ENCODE measurements at places on chromosomes 12 and 14.

DNA sequence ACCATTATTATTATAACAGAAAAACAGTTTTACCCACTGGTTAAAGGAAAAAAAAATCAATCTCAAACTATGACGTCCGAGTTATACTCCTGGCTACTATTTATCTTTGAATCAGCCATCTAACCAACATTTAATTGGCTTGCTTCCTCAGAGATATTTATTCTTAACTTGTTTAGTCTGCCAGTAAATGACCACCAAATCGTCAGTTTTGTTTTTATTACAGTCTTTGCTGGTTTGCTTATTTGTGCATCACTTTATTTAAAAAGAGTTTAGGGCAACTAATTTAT is 71.2 kb downstream of the RASSF8 start:
- no peak for DNase-seq

DNA sequence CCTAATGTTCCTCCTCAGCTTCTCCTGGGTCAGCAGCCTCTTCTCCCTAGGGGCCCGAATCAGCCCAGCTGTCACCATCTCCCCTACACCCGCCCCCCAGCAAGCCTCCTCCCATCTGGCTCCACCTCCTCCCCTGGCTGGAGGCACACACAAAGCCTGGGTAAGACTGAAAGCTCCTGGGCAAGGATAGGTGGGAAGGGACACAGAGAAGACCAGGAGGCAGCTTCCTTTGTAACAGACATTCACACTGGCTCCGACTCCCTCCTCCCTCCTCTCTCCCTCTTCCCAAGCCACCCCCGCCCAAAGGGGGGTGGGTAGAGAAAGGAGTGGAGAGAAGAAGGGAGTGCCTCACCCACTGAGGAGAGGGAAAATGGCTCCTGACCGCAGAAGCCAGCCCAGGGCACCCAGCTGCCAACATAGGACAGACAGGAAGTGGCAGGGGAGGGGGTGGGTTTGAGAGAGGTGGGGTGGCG is 4.0 kb downstream of the CHD4 start:
- DNase-seq: no peak

- DNase-seq: peak; percentile 34
Observed at GRCh38 chr12:10285919-10286318, 21.8 kb upstream of the KLRD1 start.

GRCh38 chr12:42507565-42507964 is 82.0 kb downstream of the PRICKLE1 start:
- no peak for DNase-seq

- no peak for DNase-seq
Observed at GRCh38 chr12:46263140-46264016, 5.5 kb downstream of the SLC38A1 start.

DNA sequence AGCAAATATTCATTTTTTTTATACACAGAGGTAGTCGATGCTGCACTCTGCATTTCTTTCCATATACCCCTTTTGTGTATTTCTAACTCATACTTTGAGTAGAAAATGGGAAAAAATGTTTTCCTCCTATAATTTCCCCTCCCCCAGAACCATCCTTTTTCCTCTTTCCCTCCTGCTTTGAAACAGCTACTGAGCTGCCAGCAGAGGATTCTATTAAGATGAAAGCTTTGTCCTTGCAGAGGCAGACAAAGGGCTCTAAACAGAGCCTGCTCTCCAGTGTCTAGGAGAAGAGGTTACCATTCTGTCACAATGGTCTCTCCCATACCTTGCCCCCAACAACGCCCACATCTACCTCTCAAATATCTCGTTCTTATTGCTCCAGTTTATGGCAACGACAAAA is 74.6 kb upstream of the OSBPL8 start:
- no peak for DNase-seq

DNA sequence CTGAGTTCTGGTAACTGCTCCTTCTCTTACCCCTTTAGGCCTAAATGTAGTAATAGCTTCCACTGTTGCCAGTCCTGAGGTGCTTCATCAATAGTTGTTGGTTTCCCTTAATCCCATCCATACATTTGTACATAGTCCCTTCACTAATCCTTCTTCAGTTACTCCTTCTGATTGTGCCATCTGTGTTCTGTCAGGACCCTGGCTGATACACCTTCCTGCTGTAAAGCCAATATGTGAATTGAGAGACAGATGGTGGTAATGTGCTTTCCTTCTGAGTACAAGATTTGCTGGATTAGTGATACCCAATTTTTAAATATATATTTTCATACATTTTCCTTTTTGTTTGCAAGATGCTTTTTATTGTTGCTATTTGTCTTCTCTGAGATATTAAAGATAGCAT is 66.4 kb downstream of the OTOGL start:
- no peak for DNase-seq

DNA sequence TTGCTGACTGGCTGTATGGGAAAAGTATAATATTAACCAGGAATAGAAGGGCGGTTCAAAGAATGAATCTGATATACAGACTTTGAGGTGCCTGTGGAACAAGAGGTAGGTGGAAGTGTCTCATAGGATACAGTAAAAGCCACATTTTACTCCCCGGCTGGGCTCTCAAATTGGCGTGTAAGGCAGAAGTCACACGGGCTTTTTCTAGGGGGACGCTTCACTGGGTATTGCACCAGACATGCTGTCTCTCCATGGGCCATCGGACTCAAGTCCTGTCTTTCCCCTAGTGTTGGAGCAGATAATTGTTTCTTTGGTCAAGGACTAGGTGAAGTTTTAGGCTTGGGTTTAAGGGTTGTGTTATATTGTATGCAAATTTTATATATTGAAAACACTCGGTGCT is 9.1 kb downstream of the TMCC3 start:
- DNase-seq: no peak

GRCh38 chr14:53620317-53620716 is 336.3 kb downstream of the BMP4 start:
- no peak for DNase-seq

- no peak for DNase-seq
Observed at GRCh38 chr14:33655421-33655820, 295.5 kb downstream of the EGLN3 start.

DNA sequence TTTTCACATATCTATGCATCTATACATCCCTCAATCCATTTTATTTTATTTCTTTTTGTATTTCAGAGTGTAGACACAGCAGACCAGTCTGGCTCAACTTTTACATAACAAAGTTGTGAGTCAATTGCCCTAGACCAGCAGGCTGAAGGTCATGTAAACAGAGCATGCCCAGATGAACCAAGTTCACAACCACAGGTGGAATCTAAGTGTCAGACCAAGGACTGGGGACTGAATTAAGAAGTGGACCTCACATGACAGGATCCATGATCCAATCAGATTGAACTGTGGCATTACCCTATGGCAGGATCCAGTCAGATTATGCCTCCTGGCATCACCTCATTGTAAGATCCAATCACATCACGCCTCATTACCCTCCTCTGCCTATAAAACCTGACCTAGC is 455.8 kb downstream of the SOX5 start:
- no peak for DNase-seq

- no peak for DNase-seq
Observed at GRCh38 chr12:67410667-67411067, 141.5 kb downstream of the CAND1 start.

- no peak for DNase-seq
Observed at GRCh38 chr12:52760623-52761022, 16.5 kb downstream of the KRT76 start.

DNA sequence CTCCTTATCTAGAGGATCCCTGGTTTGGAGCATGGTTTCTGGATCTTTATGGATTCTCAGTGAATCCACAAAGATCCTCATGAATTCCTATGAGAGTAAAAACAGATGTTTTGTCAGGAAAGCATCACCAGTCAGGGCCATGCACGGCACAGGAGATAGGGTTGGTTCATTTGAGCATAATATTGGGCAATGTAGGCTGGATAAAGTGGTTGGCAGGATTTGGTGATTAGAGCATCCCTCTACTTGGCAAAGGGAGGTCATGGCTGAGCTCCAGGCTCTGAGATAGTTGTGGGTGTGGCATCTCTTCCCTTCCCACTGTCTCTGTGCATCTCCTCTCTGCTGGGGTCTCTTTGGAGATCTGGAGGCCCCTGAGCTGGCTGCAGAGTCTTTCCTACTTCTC is 149.8 kb downstream of the DACT1 start:
- no peak for DNase-seq

- DNase-seq: no peak
Observed at GRCh38 chr14:68691031-68691791, 101.7 kb downstream of the ZFP36L1 start.

DNA sequence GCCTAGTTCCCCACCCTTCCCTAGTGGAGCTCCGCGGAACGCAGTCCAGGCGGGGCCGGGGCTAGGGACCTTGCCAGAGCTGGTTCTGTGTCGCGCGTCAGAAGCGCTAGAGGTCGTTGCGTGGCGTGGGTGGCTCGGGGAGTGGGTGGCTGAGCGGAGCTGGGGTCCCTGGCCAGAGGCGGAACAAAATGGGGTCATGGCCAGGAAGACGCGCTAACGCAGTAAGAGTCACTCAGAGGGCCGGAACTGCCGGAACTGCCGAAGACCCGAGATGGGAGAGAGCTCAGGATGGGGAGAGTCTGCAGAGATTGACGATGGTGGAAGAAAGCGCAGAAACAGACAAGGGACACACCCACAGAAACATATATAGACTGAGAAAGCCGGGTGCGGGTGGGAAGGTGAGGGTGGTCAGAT is 4.8 kb downstream of the DGKA start:
- peak; percentile 41 for DNase-seq

DNA sequence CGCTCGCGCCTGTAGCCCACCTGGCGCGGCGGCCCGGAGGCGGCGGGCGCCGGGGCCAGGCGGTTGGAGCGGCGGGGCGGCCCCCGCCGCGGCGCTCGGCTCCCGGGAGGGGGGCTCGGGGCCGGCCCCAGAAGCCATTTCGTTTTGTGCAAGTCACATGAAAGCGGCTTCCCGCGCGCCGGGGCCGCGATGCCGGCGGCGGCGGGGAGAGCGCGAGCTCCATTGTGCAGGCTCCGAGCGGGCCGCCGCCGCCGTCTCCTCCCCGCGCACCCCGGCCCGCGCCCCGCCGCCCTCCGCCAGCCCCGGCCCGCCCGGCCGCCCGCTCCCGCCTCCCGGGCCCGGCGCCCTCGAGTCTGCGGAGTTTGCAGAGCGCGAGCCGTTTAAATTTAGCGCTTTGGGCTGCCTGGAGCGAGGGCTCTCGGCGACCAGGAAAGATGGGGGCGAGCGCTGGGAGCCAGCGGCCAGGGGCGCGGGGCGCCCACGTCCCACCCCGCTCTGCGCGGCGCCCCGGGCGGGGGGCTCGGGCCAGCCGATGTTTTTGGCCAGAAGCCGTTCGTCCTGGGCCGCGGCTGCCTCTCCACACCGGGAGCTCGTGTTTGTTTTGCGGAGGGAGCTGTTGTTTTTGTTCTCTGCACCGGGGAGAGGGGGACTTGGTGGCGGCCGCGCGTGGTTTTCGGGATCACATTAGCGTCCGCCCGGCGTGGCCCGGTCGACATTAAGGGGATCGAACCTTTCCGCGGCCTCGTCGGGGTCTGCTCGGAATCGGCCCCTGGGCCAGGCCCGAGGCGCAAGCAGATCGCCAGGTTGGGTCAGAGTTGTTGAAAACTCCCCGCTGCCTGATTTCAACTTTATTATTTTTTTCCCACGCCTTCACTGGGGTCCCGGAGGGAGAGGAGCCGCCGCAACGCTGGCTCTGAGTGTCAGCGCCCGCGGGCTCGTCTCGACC is 982 bp downstream of the BCL7A start:
- DNase-seq: peak; percentile 49

DNA sequence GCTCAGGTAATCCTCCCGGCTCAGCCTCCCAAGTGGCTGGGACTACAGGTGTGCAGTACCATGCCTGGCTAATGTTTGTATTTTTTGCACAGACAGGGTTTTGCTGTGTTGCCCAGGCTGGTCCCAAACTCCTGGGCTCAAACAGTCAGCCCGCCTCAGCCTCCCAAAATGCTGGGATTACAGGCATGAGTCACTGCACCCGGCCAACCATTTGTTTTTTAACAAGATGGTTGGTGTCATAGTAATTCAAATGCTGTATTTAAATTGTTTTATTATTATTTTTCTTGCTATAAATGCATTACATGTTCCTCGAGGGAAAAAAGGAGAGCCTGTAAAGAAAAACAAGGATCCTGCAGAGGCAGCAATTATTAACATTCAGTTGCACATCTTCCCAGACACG is 83.9 kb downstream of the EP400 start:
- no peak for DNase-seq

DNA sequence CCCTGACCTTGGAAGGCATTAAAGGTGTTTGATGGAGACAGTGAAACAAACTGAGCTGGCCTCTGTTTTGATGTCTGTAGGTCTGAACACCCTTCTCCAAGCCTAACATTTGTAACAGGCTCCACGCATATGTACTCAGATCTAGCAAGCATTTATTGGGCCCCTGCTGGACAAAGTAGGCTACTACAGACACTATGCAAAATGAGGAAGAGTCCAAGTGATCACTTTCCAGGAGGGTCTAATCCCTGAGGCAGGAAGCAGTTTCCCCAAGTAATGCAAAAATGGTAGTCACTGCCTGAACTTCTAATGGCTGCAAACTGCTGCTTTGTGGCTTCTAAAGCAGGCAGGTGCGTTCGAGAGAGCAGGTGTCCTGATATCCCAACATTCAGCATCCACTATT is 405.8 kb downstream of the MED13L start:
- no peak for DNase-seq

DNA sequence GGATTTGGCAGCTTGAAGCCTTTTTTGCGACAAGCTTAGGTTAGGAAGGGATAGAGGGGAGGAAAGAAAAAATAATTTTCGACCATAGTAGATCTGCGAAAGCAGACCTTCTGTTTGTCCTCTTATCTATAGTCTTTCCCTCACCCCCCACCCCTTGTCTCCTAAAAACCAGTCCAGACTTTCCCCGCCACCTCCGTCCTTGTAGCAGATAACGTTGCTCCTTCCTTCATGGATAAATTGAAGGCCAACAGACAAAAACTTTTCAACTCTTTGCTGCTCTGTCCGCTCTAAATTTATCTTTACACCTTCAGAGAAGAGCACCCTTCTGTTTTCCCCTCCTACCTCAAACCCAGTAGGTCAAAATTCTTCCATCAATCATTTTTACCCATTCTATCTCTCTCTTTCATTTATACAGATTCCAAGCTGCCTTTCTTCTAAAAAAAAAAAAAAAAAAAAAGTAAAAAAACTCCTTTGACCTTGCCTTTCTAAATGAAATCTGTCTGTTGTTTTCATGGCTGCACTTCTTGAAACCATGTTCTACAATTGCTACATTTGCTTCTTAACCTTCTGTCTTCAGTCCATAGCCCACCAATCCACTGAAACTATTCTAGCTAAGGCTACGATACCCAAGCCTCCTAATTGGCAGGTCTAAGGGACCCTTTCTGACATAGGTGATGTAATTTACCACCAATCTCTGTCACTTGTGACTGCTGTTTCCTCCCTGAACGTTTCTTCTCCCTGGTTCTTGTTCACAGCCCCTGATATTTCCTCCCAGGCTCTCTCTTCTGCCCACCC is 11.1 kb upstream of the NEMF start:
- no peak for DNase-seq

GRCh38 chr12:2101359-2101758 is 48.6 kb downstream of the CACNA1C start:
- no peak for DNase-seq

DNA sequence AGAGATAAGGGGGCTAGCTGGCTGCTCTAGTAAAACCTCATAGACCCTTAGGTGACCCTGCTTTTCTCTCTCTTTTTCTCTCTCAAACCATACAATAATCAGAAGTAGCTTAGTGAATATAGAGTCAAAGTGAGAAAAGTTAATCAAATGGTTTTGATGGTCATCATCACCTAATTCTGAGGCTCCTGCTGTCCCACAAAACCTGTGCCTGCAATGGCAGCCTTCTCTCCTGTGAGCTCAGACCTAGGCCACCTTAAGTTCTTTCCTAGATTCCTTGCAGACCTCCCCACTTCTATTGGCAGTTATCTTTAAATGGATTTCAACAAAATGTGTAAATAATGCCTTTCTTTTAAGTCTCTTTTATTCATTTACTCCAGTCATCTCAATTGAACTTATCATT is 1.5 kb upstream of the RPAP3 start:
- DNase-seq: no peak

GRCh38 chr12:114875313-114875712 is 191.3 kb upstream of the TBX3 start:
- no peak for DNase-seq

Data from activated naive CD8-positive, alpha-beta T cell treated with anti-CD3 and anti-CD28 coated beads, Interleukin-2, amount 50 U/mL, for 24 hours (primary cell).